ENCODE measurements at places on chromosomes 2 and 18. TPM values are rescaled to one million over a fixed set of nuclear protein-coding genes. Genes with fewer than 3 reads are reported as not detected.

Gene ERFE
- 7.8 TPM for total RNA-seq

Gene LDLRAD4
- 1.3 TPM for total RNA-seq

Gene CPO
- total RNA-seq = not detected

Gene DSG2
- 58.5 TPM for total RNA-seq

Gene ANKRD62
- not detected for total RNA-seq

Gene GPR155
- total RNA-seq = 0.72 TPM

Gene TUBA4B
- total RNA-seq = 0.26 TPM

Gene RGPD5
- 4.3 TPM for total RNA-seq

Gene KLHL14
- total RNA-seq = not detected

Gene FBXO36
- 1.2 TPM for total RNA-seq

Gene NR4A2
- 2.4 TPM for total RNA-seq

Gene UGT1A6
- 2.3 TPM for total RNA-seq

Gene ZNF385B
- not detected for total RNA-seq

Gene GREB1L
- total RNA-seq = 0.95 TPM

Gene SIGLEC15
- not detected for total RNA-seq

Gene ZSWIM2
- total RNA-seq = not detected

Gene IL18RAP
- not detected for total RNA-seq
